ENCODE measurements at places on chromosomes 13 and 19.

DNA sequence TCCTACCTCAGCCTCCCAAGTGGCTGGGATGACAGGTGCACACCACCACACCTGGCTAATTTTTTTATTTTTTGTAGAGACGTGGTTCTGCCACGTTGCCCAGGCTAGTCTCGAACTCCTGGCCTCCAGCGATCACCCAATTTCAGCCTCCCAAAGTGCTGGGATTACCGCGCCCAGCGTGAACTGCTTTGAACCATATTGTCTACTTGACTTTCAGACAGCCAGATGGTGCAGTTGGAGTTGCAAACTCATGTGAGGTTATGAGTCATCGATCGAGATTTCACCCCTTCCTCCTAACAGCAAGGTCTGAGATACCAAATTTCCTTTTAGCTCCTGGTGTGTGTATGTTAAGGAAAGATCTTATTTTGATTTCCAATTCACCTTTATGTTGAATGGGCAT lies 2.7 kb downstream of the SLC27A1 start:
- no peak for DNase-seq

GRCh38 chr19:19937403-19937802 lies 36.7 kb downstream of the ZNF93 start:
- DNase-seq: no peak

DNA sequence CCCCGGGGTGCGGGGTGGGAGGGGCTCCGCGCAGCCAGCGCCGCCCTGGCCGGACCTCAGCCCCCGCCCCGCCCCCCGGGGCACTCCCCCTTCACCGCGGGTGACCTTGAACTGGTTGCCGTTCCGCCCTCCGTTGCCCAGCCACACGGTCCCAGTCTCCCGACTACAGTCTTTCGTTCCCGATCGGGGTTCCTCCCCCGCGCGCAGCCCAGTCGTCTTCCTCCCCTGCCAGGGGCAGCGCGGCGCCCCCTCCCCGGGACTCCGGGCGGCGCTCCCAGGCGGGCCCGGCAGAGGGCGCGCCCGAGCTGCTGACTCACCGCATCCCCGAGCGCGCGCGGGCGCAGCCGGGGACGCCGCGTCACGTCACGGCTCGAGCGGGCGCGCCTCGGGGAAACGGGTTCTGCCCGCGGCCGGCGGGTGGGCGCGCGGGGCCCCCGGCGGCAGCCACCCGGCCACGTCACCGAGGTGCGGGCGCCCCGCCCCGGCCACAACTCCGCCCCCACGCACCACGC lies 459 bp downstream of the MIDN start:
- peak; percentile 84 for DNase-seq

DNA sequence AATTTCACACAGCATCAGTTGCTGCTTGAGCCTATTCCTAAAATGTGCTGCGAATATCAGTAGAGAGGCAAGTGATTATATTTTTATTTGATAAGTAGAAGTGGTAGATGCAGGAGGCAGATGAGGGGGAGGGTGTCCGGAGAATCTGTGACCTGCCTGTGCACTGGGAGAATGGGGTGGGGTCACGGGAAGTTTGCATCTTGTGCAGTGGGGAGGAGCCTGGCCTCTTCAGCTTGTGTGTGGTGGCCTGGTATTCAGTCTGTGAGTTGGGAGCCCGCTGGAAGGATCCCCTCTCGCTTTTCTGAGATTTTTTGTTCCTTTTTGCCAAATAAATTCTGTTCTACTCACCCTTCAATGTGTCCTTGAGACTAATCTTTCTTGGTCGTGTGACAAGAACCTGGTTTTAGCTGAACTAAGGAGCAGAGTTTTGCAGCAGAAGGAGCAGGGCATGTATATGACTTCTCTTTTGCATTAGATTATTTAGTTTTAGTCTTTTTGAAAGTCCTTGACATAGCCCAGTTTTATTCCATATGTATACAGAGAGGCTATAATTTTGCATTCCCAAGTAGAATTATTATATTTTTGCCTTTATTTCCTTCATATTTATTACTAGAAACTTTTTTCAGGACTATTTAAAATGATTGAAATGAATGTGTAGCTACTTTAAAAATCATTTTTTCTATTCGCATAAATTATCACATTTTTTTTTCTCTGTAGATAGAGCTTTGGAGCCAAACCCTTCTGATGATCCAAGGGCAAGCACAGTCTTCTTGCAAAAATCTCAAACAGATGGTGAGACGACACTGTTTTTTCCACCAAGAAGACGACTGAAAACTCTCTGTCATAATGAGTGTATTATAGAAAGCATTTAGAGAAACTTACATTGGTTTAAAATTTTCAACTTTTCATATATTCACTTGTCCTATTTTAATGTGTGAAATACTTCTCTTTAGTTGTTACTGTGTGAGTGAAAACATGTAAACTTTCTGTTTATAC lies 1257.2 kb downstream of the UQCRFS1 start:
- no peak for DNase-seq

DNA sequence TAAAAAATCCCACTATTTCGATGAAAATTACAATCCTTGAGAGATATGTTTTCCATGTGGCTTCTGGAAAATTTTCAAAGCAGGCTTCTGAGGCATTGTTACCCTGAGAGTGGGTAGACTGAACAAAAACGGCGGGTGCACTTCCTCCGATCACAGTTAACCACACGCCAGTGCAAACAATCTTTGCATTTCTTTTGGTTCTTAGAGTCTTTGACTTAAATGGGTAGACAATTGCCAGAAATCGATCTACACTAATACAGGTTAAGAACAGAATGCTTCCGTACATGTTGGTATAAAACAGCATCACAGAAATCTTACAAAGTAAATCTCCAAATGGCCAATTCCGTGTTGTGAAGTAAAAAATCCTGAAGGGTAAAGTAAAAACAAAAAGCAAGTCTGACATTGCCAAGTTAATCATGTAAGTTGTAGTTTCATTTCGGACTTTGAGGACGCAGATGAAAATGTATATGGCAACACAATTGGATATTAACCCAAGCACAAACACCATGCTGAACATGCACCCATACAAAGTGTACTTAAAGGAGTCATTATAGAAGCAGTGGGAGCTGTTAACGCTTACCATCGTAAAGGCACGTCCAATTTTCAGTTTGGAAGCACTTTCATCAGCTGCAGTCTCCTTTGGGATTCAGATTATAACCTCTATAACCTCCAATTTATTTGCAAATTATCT lies 927 bp downstream of the LPAR6 start:
- DNase-seq: no peak

- DNase-seq: no peak
Measured at GRCh38 chr13:35760735-35761281, 284.3 kb upstream of the MAB21L1 start.

DNA sequence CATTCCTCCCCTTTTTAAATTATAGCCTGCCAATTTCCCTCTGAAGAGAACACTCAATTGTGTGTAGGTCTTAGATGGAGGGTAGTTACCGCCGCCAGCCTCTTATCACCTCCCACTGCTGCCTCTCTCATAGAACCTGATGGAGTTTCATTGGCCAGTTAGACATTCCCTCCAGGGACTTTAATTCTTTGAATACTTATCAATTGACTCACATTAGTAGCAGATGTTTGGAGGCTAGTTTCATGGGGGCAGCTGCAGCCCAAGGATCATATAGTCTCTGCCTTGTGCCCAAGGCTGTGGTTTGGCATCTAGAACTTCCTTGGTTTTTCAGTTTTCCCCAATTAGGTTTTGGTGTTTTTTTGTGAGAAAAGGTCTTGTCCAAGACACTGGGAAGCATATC lies 318.9 kb upstream of the HTR2A start:
- DNase-seq: no peak

GRCh38 chr19:7258041-7258839 lies 36.0 kb downstream of the INSR start:
- no peak for DNase-seq
